ENCODE measurements at places on chromosomes 4 and X.

- no peak for DNase-seq
Measured at GRCh38 chr4:91057871-91058270, 930.7 kb downstream of the CCSER1 start.

GRCh38 chr4:4426511-4427120 is 39.7 kb downstream of the NSG1 start:
- DNase-seq, result no peak

- no peak for DNase-seq
Measured at GRCh38 chr4:159447296-159447695, 344.4 kb downstream of the RAPGEF2 start.

- DNase-seq, result no peak
Measured at GRCh38 chrX:44568196-44568595, 25.5 kb upstream of the FUNDC1 start.

GRCh38 chr4:111905511-111905910 is 239.7 kb upstream of the FAM241A start:
- DNase-seq, result no peak

DNA sequence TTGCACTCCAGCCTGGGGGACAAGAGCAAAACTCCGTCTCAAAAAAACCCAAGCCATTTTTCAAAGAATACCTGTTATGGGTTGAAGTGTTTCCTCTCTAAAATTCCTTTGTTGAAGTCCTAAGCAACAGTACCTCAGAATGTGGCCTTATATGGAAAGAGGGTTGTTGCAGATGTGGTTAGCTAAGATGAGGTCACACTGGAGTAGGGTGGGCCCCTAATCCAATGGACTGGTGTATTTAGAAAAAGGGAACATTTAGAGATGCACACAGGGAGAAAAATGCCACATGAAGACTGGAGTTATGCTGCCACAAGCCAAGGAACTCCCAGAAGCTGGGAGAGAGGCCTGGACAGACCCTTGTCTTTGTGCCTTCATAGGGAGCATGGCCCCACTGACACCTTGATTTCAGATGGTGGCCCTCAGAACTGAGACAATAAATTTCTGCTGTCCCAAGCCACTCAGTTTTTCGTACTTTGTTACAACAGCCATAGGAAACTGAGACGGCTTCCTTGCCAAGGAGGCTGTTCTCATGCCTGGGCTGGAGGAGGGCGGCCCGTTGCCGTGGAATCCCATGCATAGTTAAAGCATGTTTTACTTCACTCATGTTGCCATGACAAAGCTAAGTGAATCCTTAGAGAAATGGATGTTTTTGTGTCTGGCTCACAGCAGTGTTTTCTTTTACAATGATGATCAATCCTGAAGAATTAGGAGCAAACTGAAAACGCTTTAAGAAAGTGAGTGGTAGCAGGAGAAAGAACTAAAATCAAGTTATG is 16.5 kb downstream of the TRAPPC2 start:
- DNase-seq, result no peak

DNA sequence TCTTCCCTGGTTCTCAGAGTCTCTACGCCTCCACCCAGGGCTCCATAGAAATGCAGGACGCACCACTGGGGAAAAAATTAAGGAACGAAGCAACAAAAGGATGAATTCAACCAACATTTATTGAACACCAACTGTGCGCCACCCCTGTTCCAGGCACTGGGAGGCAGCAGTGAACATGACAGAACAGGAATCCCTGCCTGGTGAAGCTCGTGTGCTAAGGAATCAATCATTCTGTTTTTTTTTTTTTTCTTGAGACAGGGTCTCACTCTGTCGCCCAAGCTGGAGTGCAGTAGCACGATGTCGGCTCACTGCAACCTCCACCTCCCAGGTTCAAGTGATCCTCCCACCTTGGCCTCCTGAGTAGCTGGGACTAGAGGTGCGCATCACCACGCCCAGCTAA is 1.9 kb upstream of the FTSJ1 start:
- no peak for DNase-seq

GRCh38 chrX:12988797-12989196 is 13.9 kb downstream of the TMSB4X start:
- no peak for DNase-seq

- DNase-seq, result no peak
Measured at GRCh38 chrX:18290200-18290599, 64.3 kb downstream of the SCML2 start.

DNA sequence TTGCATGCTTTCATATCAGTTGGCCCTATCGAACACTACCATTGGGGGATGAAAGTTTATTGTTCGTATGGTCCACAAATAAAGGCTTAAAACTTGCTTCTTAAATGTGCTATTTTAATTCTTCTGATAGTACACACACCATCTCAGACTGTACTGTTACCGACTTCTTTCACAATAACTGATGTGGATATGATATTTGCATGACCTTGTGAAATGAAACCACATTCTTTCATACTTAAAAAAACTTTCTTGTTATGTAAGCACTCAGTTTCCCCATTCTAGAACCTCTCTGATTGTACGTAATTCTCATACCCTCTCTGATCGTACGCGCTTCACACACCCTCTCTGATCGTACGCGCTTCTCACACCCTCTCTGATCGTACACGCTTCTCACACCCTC is 12.0 kb upstream of the WDR19 start:
- DNase-seq, result no peak

- no peak for DNase-seq
Measured at GRCh38 chr4:112559053-112559452, 43.1 kb upstream of the NEUROG2 start.

DNA sequence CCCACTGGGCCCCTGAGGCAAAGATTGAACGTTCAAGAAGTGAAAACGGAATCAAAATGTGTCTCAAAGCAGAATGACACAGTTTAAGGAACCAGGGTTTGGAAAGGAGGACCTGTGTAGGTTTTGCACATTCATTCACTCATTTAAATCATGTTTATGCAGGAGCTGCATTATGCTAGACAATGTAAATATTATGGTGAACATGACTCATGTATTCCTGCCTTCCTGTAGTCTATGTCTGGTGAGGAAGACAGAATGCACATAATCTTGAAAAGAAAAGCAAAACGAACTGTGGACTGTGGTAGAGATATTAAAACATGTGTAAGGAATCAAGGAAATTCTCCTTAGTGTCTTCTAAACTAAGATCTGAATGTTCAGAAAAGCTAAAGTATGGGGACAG is 311.8 kb upstream of the SMIM31 start:
- DNase-seq, result no peak

- DNase-seq, result no peak
Measured at GRCh38 chr4:186250760-186251159, 15.2 kb upstream of the F11 start.

DNA sequence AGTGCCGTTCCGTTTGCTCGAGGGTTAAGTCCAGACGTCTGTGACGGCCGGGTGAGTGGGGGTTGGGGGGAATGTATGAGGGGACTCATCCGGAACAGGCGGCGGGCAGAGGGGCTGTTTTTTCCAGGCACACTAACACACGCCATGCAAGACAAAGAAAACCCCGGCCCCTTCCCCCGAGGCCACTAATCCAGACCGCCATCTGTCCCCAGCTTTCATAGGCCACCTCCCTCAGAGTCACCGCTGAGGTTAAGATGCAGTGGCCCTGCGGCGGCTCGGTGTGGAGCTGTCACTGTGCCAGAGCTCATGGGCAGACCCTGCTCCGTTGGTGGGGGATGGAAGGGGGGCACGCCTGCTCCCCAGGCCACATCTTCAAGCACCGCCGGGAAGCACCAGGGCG is 34.1 kb downstream of the SORCS2 start:
- DNase-seq, result no peak

DNA sequence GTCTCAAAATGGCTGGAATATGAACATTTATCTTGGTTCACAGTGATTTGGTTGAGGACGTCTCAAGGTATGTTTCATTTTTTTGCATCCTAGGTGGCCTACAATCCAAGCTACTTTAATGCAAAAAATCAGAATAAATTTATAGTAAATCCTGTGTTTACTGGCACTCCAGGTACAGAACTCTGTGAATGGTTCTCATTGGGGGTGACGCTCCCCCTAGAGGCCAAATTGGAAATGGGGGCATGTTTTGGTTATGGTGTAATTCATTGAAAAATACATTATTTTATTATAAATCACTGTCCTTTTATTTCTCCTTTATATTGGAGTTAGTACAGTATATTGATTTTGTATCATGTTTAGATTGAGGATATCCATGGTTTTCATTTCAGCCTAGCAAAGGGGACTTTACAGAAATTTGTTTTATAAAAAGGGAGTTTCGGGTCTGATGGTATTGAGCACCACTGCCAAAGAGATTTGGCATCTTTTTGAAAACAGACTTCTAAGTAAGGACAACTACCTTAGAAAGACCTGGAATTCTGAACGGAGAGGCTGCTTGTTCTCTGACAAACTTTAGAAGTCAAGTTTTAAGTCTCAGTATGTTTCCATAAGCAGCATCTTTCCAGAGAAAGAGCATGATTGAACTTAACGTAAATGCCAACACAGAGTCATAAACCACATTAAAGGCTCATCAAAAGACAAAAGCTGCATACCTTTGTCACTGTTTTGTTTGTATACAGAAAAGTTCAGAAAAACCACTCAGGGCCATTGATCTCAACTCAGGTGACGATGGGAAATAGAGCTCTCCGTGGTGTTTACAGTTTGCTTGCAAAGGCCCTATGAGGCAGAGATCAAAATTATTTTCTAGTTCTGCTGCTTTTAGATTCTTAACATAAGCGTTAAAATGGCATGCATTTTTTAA is 19.4 kb downstream of the MTM1 start:
- DNase-seq, result peak; percentile 20

DNA sequence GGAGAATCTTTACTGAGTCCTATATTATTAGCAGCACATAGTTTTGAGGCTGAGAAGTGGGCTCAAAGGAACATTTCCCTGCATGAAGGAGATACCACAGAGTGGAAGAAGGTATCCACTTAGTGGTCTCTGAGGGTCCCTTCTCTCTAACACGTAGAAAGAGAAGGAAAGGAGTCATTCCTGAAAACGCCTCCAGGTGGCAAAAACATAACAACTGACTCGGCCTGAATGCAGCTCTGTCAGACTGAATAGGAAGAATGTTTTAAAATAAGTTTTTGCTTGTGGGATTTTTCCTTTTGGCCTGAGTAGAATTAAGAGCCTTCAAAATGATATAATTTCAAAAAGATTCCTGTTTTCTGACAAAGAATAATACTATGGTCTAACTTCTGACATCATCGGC is 23.3 kb downstream of the RPGR start:
- no peak for DNase-seq

DNA sequence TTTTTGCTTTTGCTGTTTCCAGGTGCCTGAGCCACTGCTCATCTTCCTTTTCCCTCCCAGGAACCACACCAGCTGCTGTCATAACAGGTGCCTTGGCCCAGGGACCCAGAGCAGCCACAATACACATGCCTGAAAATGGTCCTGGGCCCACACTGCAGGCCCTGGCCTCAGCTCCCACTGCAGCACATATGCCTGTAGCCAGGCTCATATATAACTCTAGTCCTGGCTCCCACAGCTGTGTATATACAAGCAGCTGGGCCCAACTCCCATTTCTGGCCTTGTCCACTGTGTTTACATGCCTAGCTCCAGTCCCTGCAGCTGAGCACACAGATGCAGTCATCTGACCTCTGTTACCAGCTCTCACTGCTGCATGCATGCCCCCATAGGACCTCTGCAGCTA is 930.5 kb downstream of the ADGRL3 start:
- DNase-seq, result no peak

DNA sequence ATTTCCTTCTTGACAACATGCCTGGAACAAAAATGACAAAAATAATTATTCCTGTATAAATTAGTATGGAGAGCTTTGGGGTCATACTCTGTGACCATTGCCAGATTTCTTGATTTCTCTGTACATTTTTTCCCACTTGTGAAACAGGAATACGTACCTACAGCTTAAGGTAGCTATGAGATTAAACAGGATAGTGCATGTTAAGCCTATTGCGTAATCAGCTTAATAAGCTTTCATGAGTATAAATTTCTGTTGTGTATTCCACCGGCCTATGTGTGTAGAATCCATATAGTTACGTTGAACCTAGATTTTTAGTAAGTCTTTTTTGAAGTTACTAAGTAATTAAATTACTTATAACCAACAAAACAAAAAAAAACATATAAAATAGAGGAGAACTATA is 334.9 kb downstream of the DCTD start:
- DNase-seq, result no peak

DNA sequence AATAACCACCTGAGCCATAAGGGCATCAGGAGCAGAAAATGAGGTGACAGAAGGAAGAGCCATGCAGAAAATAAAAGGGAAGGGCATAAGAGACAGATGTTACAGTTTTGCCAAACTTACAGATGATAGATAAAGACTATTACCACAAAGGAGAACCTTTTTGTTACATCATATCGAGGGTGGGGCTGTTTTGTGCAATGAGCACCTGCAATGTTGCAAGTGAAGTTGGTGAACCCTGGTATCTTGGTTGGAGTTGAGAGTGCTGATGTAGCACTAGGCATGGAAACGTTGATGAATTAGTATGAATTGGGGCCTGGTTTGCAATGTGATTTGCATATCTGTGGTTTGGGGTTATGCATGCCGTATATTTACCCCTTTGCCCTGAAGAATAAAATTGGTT is 119.8 kb upstream of the TEX13D start:
- DNase-seq, result no peak

DNA sequence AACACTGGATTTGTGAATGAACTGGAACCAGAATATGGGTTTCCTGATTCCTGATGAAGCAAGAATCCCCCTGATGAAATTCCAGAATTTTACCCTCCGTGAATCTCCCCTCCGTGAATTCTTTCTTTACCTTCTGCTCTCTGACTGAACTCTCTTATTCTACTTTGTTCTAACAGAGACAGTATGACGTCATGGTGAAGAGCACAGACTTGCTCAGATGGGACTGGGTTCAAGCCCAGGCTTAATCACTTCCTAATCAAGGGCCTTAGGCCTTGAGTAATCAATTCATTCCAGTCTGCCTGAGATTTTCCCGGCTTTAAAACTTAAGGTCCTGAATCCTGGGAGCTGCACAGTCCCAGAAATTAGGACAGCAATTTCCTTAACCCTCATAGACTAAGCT is 64.5 kb downstream of the IQCM start:
- DNase-seq, result no peak

- no peak for DNase-seq
Measured at GRCh38 chr4:13840502-13841190, 213.1 kb upstream of the BOD1L1 start.

DNA sequence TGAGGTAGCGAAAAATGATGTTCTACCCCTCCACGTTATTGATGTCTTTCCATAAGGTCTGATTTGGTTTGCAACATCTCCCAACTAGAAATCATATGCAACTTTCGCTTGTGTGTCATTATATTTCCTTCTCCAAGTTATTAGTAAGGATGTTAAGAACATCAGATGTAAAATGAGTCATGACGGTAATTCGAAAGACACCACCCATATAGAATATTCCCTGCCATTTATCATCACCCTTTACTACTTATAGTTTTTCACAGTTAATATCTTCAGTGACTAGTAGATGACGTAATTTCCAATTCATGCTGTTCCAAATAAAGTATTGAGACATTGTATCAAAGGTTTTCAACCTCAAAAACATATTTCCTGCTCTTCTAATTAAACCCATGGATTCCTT is 146.7 kb upstream of the MAP3K15 start:
- no peak for DNase-seq

GRCh38 chr4:56817840-56818491 is 3.5 kb downstream of the SPINK2 start:
- DNase-seq, result no peak
